Motor neuron (in vitro differentiated cells): ENCODE measurements at places on chromosomes 16 and 17. TPM values are rescaled to one million over a fixed set of nuclear protein-coding genes. Genes with fewer than 3 reads are reported as not detected.

The NDE1 gene
- 29.9 and 36.3 TPM in 2 replicates for total RNA-seq

- ATAC-seq, result no peak
These were observed 17.4 kb downstream of the CD300LG start for GRCh38 chr17:43864161-43864984.

DNA sequence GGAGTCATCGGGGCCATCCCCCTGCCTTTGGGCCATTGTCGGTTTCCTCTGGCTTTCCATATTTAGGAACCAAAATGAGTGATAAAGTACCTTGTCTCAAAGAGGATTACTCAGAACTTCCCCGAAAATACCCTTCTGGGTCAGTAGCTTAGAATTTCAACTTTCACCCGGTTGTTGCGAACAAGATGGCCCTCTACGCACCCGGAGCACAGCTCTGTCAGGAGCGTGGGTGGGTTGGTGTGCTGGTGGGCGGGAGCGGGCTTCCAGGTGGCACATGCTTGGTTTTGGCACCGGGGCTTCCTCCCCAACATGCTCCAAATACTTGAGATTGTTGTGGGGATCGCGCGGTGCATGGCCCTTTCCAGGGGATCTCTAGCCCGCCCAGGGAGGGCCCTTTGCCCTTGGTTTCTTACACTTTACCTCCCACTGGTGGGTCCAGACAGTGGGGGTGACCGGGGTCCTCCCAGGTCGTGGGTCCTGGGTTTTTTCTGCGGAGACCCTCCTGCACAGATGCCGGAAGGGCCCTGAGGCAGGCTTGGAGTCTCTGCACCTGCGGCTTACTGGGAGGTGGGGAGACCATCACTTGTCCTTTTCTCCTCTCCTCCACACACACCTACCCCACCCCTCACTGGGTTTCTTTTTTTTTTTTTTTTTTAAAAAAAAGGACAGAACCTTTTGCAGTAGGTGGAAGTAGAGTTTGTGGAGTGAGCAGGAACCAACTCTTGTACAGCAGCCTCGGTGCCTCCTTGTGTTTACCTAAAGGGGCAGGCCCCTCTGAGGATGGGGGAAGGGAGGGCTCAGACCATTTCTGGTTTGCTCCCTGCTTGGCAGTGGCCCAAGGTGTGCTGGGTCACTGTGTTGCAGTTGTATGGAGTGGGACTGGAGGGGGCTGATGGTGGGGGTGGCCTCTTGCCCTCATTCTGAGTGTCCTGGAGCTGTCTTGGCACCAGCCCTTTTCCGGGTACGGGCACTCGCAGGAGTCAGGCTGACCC lies 142.1 kb downstream of the SEC14L1 start:
- no peak for ATAC-seq

DNA sequence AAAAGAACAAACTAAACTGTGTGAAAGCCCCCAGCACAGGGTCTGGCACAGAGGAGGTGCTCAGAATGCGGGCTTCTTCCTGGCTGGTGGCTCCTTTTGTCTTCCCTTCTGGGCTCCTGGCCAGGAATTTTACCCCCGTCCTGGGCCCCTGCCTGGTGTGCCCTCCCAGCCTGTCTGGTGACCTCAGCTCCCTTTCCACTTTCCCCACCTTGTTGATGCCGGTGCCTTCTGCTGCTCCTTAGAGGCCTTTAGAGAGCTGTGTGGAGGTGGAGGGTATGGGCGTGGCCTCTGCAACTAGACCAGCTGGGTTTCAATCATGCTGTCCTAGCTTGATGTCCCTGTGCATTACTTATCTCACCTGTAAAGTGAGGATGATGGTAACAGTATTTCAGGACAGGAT lies 16.8 kb downstream of the PIRT start:
- peak; percentile 80 for ATAC-seq

GRCh38 chr17:27488231-27488630 lies 32.0 kb downstream of the KSR1 start:
- no peak for ATAC-seq

DNA sequence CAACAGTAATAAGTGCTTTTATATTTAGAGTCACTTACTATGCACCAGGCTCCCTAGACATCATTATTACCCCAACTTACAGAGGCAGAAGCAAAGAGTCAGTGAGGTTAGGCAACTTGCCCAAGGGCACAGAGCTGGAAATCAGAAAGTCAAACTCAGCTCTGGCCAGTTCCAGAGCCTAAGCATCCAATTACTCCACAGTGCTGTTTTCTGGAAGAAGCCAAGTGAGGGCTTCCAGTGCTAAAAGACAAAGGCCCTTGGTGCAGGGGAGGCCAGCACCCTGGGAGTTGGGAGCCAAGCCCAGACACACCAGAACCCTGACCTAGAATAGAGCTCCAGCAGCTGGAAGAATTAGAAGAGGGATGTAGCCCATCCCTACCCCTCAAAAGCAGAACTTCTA lies 40.2 kb downstream of the C17orf67 start:
- ATAC-seq, result no peak

GRCh38 chr17:41695134-41695661 lies 6.5 kb downstream of the EIF1 start:
- peak; percentile 15 for ATAC-seq

GRCh38 chr17:48427598-48427997 lies 2.4 kb downstream of the SKAP1 start:
- no peak for ATAC-seq

- ATAC-seq, result peak; percentile 20
These were observed 19.9 kb upstream of the ZNF750 start for GRCh38 chr17:82859431-82860403.

The CCDC200 gene
- total RNA-seq, result 2.6 and 2.9 TPM in 2 replicates

DNA sequence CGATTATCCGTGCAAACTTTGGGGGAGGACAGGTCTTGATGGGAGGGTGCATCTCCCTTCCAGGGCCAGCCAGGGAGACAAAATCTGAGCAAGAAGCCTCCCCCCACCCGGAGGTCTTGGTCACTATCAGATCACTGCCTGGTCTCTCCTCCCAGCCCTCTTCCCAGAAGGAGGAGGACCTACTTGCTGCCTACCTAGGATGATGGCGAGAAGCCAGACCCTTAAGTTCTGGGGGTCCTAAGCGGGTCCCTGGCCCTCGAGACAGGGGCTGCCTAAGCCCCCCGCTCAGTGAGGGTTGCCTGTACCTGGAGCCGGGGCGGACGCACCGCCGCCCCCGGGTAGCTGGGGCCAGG lies 4.6 kb downstream of the TSPOAP1 start:
- ATAC-seq, result no peak

- ATAC-seq, result no peak
These were observed 1013.8 kb upstream of the EEF2KMT start for GRCh38 chr16:6111390-6111789.

The BCL7C gene
- 21.9 and 22.2 TPM in 2 replicates for total RNA-seq

DNA sequence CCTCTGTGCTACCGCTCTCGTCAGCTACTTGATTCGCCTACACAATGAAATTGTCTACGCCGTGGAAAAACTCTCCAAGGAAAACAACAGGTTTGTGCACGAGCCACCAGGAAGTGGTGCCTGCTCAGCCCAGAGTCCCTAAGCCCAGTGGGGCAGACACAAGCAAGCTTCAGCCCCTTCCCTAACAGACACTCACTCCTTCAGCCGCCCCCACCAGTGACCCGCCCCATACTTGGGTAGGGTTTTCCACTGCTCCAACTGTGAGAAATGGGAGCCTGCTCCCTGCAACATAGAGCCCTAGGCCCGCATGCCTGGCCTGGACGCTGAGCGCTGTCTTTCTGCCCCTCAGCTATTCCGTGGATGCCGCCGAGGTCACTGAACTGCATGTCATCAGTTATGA lies 28.6 kb upstream of the ENDOV start:
- ATAC-seq, result no peak

The MGAT5B gene
- 1.7 and 6.1 TPM in 2 replicates for total RNA-seq

The IL21R gene
- 0.18 and 2.4 TPM in 2 replicates for total RNA-seq

GRCh38 chr17:50210240-50211225 lies 9.1 kb upstream of the COL1A1 start:
- peak; percentile 80 for ATAC-seq

The OTOA gene
- total RNA-seq, result 0.41 and 0.42 TPM in 2 replicates

DNA sequence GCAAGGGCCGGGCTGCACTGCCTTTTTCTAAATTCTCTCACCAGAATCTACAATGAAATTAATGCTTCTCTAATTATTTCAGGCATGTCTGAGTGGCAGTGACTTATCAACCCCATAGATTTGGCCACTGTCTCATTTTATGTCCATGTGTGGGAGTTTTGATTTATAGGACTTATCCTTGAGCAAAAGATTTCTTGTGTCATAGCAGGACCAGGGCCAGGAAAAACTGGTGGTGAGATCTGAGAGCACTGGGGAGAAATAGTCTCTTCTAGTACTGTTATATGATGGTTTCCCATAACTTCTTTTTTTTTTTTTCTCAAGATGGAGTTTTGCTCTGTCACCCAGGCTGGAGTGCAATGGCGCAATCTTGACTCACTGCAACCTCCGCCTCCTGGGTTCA lies 1.5 kb upstream of the KRT23 start:
- no peak for ATAC-seq
